ENCODE measurements at places on chromosomes 7 and 10.

DNA sequence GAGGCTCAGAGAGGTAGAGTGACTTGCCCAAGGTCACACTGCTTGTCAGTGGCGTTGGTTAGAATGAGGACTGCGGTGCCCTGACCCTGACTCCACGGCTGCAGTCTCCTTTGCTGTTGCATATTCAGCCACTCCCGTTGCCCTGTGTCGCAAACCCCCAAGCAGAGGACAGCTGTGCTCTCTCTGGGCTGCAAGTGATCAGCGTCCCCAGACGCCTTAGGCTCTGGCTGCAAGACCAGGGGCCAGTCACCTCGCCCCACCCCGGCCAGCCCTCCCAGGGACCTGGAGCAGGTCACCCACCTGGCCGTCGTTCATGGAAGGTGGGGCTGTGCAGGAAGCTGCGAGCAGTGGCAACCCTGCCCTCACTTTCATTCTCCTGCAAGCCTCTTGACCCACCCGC lies 51.7 kb upstream of the NANOS1 start:
- DNase-seq, result no peak

DNA sequence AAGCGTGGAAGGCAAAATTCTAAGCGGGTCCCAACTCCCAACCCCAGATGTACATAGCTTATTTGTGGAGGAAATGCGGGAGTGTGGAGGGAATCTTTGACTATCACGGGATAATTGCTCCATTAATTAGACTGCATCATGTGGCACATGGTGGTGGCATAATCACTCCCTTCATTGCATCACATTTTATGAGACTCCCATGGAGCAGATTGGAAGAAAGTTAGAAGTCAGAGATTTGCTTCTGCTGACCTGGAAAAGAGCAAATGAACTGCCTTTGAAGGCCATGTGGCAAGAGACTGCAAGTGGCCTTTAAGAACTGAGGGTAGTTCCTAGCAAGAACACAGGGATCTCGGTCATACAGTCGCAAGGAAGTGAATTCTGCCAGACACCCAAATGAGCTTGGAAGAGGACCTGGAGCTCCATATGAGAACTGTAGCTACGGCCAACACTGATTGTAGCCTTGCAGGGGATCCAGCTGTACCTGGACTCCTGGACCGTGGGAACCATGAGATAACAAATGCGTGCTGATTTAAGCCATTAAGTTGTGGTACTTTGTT lies 37.1 kb upstream of the ITGB1 start:
- no peak for DNase-seq

DNA sequence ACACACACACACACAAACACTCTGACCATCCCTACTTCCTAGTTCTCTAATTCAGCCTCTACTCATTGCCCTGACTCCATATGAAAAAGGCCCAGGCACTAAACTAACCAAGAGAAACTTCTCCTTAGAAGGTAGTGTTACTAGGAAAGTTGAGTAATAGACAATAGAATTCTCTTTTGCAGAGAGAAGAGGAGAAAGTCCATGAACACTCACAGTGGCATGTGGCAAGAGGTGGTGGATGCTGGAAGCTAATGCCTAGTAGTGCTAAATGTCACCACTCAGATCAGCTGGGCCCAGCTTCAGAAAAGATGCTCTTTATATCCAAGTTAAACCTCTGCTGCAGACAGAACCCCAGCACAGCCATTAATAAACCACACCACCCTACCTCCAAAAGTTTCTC lies 58.2 kb downstream of the SORBS1 start:
- DNase-seq, result no peak

- DNase-seq, result no peak
Observed at GRCh38 chr7:47942132-47942531, 6.1 kb downstream of the PKD1L1 start.

DNA sequence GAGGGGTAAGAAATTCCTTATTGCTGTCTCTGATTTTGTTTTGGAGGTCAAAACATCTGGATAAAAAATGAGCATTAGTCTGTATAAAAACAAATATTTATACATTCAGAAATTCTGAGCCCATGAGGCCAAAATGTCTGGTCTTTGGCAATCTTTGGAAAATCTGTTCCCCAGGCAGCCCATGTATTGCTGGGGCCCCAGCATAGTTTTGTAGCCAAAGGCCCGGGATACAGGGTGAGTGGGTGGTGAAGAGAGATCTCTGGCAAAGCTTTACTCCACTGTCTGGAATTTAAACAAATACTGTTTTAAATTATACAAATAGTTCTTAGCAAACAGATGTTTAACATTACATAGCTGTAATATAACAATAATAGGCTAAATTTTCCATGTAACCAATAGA lies 134.7 kb upstream of the GALNT17 start:
- no peak for DNase-seq
